ENCODE measurements at places on chromosomes 7 and 10.

- DNase-seq = no peak
Measured at GRCh38 chr7:109699661-109700060, 1130.0 kb downstream of the DNAJB9 start.

DNA sequence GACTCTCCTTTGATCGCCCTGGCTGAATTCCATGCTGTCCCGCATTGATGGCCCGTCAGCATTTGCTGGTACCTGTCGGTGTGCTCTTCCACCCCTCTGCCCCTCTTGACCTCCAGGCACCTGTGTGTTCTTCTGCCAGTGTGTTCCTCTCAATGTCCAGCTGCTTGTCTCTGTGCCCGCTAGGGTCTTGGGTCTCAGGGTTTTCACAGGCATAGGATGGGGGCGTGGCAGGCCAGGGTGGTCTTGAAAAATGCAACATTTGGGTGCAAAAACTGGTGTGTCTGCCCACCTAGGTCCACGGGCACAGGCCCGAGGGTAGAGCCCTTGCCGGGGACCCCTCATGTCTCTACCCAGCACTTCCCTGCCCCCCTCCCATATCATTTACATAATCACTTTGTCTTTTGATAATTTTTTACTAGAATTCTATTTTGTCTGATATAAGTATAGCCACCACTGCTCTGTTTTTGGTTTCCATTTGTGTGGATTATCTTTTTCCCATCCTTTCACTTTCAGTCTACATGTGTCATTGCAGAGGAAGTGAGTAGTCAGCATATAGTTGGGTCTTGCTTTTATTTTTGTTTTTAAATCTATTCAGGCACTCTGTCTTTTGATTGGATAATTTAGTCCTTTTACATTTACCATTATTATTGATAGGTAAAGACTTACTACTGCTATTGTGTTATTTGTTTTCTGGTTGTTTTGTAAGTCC lies 46.6 kb upstream of the ADRA2A start:
- no peak for DNase-seq

GRCh38 chr7:80725181-80725611 lies 86.8 kb downstream of the CD36 start:
- no peak for DNase-seq

DNA sequence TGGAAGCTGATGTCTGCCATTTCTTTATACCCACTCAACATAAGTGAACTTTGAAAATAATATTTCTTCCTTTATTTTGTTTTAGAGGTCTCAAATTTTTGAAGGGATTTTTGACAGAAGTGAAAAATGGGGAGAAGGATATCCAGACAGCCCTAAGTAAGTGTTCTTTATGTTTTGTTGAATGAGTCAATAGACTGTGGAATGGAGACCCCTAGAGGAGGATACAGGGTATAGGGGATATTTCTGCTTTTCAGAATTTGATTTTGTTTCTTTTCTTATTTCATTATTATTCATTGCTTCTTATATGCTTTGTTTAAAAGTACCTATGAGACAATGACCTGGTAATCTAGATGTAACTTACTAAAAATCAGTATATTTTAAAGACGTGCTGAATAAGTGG lies 34.4 kb downstream of the PLEKHA8 start:
- DNase-seq = peak; percentile 59

- DNase-seq = no peak
Measured at GRCh38 chr10:130338636-130339024, 202.4 kb downstream of the GLRX3 start.

GRCh38 chr7:74291535-74291934 lies 2.3 kb downstream of the CLIP2 start:
- no peak for DNase-seq

DNA sequence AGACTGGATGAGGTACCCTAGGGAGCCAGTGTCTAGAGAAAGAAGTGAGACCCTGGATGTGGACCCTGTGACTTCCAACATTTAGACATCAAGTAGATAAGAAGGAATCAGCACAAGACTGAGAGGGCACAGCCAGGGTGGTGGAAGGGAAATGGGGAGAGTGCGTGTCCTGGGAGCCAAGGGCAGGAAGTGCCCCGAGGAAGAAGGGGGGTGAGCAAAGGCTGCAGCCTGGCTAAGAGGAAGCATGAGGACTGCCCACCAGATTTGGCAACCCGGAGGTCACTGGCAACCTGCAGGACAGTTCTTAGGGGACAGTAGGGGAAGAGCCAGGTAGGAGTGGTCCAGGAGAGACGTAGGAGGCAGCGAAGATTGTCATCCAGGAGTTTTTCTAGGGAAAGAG lies 14.8 kb downstream of the COL13A1 start:
- no peak for DNase-seq

- DNase-seq = no peak
Measured at GRCh38 chr7:158820656-158821055, 8.7 kb downstream of the ESYT2 start.

- no peak for DNase-seq
Measured at GRCh38 chr10:73152009-73152408, 15.8 kb downstream of the ECD start.

- no peak for DNase-seq
Measured at GRCh38 chr7:131438969-131439368, 111.3 kb downstream of the MKLN1 start.

- no peak for DNase-seq
Measured at GRCh38 chr10:77428691-77429395, 208.8 kb downstream of the KCNMA1 start.

DNA sequence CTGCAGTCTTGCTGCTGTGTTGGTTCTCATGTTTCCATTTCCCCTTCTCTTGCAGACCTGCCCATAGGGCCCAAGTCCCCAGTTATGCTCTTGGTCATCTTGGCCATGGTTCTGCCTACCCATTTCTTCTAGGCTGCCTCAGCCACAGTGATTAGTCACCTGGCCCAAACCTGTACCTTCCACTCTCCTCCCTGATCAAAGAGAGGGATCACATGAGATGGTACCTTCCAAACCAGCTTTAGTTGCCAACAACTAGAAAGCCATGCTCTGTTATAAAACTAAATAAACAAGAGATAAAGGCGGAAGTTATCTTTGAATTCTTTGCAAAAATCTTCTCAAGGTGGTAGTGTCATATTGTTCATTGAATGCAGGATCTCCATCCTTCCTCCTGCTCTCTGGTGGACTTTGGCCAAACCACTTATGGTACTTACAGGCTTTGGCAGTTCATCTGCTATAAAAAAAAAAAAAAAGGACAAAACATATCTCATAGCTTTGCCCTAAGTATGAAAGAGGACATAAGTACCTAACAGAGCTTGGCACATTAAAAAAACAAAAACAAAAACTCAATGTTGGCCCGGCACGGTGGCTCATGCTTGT lies 25.8 kb downstream of the TACC2 start:
- DNase-seq = no peak

DNA sequence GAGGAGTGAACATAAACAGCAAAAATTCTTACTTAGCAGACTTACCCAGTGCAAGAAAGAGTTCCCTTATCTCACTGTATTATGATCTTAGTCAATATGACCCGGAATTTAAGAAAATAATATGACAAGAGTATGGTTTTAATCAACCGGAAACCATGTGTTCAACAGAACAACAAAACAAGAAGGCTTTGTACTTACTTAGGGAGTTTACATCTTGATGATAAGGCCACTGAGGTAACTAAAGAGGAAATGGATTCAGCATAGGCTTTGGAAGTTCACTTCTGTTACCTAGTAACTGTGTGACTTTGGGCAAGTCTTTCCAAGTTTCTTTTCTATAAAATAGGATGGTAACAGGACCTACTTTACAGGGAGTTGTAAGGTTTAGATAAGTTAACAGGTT lies 7.4 kb upstream of the FAS start:
- no peak for DNase-seq

DNA sequence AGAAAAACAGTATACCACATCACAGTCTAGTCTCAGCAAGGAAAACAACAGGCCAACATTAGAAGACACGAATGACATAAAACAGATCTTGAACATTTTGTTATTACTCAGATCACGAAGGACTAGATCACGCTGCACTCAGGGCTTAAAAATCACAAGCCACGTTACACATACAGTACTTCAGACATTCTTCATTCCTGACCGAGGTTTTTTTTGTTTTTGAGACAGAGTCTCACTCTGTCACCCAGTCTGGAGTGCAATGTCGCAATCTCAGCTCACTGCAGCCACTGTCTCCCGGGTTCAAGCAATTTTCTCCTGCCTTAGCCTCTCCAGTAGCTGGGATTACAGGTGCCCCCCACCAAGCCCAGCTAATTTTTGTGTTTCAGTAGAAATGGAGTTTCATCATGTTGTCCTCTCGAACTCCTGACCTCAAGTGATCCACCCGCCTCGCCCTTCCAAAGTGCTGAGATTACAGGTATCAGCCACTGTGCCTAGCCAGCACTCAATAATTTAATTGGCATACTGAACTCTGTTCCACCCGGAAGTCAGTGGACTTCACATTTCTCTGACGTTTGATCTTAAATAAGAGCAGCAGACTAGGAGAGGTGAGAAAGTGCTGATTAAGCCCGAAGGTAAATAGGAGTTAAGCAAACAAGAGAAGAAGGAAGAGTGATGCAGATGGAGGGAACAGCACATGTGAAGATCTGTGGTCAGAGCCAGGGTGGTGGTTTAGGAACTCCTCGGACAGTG lies 3.5 kb downstream of the AIMP2 start:
- no peak for DNase-seq

GRCh38 chr7:78398576-78398975 lies 600.0 kb downstream of the PHTF2 start:
- no peak for DNase-seq

- no peak for DNase-seq
Measured at GRCh38 chr7:41472427-41473125, 230.3 kb downstream of the INHBA start.

GRCh38 chr10:13944823-13945222 lies 358.1 kb downstream of the PRPF18 start:
- no peak for DNase-seq

- no peak for DNase-seq
Measured at GRCh38 chr10:670038-670437, 19.4 kb downstream of the DIP2C start.

DNA sequence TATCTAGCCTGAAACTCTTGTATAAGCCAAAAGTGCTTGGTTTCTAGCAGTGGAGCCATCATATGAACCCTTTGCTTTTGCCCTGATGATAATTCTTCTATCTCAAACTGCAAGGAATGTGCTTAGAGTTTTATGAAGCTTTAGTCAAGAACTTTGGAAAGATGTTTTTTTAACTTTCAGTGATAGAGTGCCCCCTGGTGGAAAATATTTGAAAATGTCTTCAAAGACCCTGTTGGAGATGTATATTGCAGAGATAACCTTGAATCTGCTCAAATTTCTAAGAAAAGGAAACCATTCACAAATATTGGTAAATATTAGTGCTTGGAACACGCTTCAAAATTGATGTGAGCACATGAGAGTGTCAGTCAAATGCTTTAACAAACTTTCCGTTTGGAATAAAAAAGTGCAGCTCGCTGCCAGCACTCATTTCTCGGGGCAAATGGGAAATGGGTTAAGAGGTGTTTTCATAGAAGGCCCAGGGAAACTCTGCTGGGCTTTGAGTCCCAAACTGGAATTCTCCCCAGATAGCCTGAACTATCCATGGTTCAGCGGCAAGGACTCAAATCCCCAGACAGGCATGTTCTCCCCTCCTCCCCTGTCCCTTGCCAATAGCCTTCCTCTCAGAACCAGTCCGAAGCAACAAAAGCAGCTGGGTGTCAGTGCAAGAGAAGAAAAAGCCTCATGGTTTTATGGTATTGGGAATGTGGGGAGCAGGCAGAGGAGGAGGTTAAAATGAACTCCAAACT lies 129.3 kb downstream of the MYOF start:
- DNase-seq = peak; percentile 8

- no peak for DNase-seq
Measured at GRCh38 chr10:86798025-86798424, 41.6 kb downstream of the BMPR1A start.

DNA sequence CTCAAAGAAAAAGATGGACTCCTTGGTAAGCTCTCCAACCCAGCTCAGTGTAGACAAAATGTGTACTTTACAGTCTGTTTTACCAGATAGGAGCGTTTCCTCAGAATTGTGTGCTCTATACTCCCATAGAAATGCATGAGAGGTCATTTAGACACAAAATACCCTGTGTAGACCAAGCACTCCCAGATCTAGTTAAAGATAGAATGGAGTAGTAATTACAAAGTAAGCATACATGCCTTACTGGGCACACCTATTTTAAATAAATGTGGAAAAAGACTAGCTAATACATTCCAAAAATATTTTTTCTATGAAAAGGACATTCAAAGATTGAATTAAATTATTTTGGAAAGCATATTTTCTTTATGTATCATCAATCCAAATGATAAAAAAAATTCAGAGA lies 271.9 kb upstream of the DGKB start:
- no peak for DNase-seq

GRCh38 chr7:14739841-14740185 lies 162.7 kb downstream of the DGKB start:
- DNase-seq = no peak

DNA sequence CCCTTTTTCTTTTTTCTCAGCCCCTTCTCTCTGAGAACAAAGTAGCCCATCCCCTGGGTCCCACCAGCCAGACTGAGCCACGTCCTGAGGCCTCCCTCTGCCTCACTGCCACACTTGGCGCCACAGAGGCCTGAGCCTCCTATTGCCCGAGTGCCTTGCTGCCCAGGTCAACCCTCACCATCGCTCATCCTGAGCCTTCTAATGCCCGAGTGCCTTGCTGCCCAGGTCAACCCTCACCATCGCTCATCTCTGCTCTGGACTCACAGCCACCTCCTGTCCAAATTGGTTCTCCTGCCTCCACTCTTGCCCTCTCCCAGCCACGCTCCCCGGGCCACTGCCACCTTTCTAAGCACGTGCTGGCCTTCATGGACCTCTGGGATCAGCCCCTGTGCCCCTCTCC lies 53.2 kb upstream of the SMNDC1 start:
- DNase-seq = no peak

- DNase-seq = no peak
Measured at GRCh38 chr10:81179805-81180452, 642.2 kb downstream of the SH2D4B start.

- no peak for DNase-seq
Measured at GRCh38 chr7:97130417-97131139, 13.1 kb downstream of the SDHAF3 start.

- no peak for DNase-seq
Measured at GRCh38 chr7:129405527-129405926, 28.7 kb upstream of the STRIP2 start.

DNA sequence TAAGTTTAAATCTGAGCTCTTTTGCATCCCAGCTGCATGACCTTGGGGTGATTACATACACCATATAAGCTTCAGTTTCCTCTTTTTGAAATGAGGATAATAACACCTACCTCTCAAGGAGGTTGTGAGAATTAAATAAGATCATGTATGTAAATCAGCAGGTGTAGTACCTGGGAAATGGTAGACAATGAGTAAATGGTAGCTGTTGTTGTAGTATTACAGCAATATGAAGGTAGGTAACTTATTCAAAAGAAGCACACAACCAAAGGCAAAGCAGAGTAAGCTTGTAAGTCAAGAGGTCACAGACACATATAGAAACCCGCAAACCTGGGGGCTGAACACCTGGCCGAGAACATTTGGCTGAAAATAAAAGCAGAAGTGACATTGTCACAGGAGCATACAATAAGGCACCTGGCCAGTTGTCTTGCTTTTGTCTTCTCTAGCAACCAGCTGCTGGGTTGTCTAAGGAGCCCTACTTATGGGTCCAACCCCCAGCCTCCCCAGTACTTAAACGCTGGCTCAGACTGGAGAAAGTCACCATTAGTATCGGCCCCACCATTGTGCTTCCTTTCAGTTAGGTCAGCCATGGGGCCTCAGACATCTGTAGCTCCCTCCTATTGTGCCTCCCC lies 203.6 kb upstream of the MKLN1 start:
- DNase-seq = no peak

Measured in hippocampal formation (tissue), 2 donors.